ENCODE measurements at places on chromosomes 16 and 17. TPM values are rescaled to one million over a fixed set of nuclear protein-coding genes. Genes with fewer than 3 reads are reported as not detected.

DNA sequence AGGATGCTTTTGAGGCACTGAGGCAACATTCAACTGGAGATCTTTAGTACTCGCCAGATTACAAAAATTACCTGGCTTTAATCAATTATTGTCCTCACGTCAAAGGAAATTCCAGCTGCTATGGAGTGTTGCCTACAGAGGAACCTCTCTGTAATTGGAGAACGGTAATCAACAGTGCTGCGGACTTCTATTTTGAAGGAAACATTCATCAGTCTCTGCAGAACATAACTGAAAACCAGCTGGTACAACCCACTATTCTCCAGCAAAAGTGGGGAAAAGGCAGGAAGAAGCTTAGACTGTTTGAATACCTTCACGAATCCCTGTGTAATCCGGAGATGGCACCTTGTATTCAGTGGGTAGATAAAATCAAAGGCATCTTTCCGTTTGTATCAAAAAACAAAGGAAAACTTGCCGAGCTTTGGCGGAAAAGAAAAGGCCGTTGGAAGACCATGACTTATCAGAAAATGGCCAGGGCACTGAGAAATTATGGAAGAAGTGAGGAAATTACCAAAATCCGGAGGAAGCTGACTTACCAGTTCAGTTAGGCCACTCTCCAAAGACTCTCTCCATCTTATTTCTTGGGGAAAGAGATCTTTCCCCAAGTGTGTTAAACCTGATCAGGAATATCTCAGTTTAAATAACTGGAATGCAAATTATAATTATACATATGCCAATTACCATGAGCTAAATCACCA lies 3.0 kb downstream of the SLC35G3 start:
- H3K27ac ChIP-seq, result no peak overlapping the region
- peaks cover 2% of the 10 kb centered on the region for H3K27me3 ChIP-seq
- no peak overlapping the region for H3K4me3 ChIP-seq
- H3K36me3 ChIP-seq, result no peaks in the 10 kb centered on the region

The CCDC144A gene
- total RNA-seq, result 0.71 TPM

The PDK2 gene
- 1.9 TPM for total RNA-seq

GRCh38 chr16:48279199-48279598 lies 31.9 kb upstream of the ABCC11 start:
- peak; percentile 9 for DNase-seq
- H3K4me1 ChIP-seq, result no peaks in the 10 kb centered on the region
- no peak overlapping the region for H3K4me3 ChIP-seq
- no peak overlapping the region for H3K27ac ChIP-seq
- H3K27me3 ChIP-seq, result no peaks in the 10 kb centered on the region
- peaks cover 54% of the 10 kb centered on the region for H3K36me3 ChIP-seq

The CIBAR2 gene
- total RNA-seq, result not detected

DNA sequence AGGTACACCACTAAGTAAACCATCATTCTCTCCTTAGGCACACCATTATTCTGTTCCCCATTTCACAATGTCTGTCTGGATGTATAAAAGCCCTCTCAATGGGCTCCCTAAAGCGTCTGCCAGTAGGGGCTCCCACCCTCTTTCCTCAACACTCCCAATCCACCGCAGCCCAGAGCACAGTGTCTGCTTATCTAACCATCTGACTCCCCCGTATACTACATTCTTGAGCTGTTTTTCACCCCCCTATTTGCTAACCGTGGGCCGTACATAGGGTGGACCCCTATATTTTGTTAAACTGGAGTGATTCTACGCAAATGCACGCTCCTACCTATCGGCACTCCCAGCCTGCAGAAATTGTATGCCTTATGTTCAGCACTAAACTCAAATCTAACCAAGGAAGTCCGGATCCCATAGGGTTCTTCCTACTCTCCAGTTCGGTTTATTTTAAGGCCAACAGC lies 685 bp upstream of the PSMD3 start:
- no peaks in the 10 kb centered on the region for H3K27me3 ChIP-seq
- peaks cover 12% of the 10 kb centered on the region for H3K4me1 ChIP-seq
- peak overlapping the region; percentile 98 for H3K4me3 ChIP-seq
- peaks cover 30% of the 10 kb centered on the region for H3K36me3 ChIP-seq
- H3K27ac ChIP-seq, result peak overlapping the region; percentile 98

GRCh38 chr17:63476459-63476853 lies 405 bp upstream of the ACE start:
- H3K36me3 ChIP-seq, result no peaks in the 10 kb centered on the region
- peaks cover 27% of the 10 kb centered on the region for H3K4me1 ChIP-seq
- peak; percentile 70 for DNase-seq
- no peak overlapping the region for H3K27ac ChIP-seq
- no peaks in the 10 kb centered on the region for H3K27me3 ChIP-seq
- H3K4me3 ChIP-seq, result peak overlapping the region; percentile 45

Data from K562 (cell line).